ENCODE measurements at places on chromosomes 6 and 20.

GRCh38 chr6:145118224-145118623 is 617.1 kb downstream of the EPM2A start:
- no peak for DNase-seq

- no peak for DNase-seq
These were observed 22.1 kb upstream of the EYA2 start for GRCh38 chr20:46872328-46873211.

GRCh38 chr20:6714279-6714711 is 53.2 kb upstream of the BMP2 start:
- DNase-seq, result no peak

GRCh38 chr6:39830444-39830843 is 38.3 kb downstream of the DAAM2 start:
- no peak for DNase-seq

- no peak for DNase-seq
These were observed 339.6 kb upstream of the NOX3 start for GRCh38 chr6:155795173-155795796.

DNA sequence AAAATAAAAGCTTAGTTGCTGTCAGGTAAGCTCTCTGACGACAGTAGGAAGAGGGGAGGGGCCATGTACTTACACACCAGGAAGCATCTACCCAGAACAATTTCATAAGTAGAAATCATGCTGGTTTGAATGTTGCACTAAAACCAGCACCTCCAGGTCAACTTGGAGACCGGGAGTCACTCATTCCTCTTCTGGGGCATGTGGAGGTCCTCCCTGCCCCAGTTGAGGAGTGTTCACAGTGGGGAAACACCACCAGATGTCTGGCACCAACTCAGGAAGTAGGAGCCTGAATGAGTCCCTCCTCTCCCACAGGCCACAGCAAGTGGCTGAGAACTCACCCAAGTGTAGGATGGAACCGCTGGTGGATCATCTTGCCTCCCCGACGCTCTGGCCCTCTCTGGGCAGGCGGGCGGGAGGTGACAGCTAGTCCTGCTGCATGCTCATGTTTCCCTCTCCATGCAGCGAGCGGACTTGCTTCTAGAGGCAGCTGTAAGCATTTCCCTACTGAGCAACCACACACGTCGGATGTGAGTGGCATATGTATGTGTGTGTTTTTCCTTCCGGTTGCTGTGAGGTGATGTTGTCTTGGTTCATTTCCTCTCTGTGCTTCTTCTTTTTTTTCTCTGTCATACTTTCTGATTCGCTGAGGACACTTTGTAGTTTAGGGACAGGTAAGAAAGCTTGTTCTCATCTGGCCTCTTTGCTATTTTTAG is 149.5 kb upstream of the NEDD9 start:
- peak; percentile 80 for DNase-seq

DNA sequence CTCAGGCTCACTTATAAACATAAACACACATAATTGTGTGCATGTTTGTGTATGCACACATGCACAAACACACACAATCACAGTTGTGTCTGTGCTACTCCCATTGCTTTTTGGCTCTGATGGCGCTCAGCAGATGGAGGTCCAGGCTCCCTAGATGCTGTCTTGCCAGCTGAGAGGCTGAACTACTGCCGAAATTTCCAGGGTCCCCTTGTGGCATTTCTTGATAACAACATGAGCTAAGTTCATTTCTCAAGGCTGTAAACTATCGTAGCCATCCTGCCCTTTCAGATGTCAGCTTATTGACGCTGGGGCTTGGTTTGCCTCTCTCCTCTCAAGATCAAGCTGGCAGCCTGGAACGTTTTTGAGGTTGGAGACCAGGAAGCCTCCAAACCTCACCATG is 313.9 kb upstream of the RNF24 start:
- DNase-seq, result no peak

GRCh38 chr6:80527552-80528052 is 421.1 kb downstream of the BCKDHB start:
- no peak for DNase-seq

DNA sequence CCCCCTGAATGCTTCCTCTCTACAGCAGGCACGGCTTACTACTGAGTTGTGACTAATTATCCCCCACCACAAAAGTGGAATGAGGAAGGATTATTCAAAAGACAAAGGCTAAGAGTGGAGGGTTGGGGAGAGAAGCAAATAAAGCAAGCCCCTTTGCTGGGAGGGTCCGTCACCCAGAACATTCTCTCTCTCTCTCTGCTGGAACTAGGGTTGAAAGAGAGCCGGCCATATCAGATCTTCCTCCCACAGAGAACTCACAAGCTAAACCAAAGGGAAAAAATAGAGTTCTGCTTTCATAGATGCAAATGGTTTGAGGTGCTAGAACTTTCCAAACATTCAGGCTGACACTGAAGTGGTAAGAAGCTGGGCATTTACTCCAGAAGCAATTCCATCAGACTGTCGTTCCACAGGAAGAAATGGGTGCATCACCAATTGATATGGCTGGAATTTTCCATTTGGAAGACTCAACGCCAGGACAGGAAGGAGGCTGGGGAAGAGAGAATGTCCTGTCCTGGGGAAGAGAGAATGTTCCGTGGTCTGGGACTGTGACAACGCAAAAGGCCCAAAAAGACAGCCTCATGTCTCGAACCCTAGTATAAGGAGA is 7.9 kb downstream of the ZMYND8 start:
- no peak for DNase-seq

DNA sequence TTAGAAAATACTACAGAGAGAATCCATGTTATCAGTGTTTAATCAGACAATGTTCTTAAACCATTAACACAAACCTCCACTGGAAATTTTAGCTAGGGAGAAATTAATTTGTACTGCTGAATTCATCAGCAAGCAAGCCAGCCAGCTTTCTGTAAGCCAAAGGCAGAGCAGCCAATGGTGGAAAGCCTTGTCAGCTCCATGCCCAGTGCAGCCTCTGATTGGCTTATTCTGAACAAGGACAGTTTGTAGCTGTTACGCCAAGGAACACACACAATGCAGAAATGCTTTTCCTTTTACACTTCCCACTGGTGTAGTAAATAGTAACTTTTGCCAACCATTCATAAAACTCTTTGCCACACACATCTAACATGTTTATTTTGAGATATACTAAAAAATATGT is 265.0 kb downstream of the TENT5A start:
- no peak for DNase-seq

GRCh38 chr6:14440215-14440910 is 322.8 kb downstream of the CD83 start:
- DNase-seq, result no peak

DNA sequence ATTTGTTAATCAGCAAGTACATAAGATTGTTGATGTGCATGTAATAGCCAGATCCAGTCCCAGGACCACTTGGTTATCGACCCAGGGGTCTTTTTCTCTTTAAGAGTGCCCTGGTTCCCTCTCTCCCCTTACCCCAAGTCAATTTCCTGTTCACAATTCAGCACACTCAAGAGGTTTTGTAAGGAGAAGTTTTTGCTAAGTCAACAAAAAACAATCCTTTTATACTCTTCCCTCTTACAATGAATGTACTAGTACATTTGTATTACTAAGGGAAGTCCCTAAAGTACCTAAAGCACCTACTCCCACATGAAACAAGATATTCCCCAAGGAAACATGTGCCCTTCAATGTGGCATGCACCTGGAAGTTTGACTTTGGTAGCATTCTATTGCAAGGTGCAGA is 1.6 kb upstream of the NT5DC1 start:
- DNase-seq, result no peak

GRCh38 chr6:14630016-14630415 is 512.4 kb downstream of the CD83 start:
- no peak for DNase-seq

DNA sequence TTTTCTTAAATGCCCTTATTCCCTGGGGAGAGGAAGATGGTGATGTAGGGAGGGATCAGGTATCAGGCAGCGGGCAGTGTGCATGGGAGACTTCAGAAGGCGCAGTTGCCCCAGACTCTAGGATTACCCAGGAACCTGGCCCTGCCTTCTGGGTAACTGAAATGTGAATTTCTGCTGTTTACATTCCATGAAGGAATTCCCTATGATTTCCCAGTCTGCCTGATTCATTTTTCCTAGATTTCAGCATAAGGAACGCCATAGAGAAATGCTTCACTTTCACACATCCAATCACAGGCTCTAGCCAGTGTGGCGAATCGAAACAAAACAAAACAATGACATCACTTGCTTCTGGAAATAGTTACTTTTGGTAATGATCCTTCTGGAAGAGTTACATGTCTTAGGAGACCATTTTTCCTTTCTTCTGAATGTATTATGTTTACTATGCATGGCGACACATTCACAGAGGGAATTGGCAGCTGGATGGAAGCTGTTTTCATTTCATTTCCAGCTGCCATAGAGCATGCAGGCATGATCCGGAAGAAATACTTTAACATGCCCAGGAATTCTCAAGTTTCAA is 33.3 kb downstream of the LRP11 start:
- no peak for DNase-seq

DNA sequence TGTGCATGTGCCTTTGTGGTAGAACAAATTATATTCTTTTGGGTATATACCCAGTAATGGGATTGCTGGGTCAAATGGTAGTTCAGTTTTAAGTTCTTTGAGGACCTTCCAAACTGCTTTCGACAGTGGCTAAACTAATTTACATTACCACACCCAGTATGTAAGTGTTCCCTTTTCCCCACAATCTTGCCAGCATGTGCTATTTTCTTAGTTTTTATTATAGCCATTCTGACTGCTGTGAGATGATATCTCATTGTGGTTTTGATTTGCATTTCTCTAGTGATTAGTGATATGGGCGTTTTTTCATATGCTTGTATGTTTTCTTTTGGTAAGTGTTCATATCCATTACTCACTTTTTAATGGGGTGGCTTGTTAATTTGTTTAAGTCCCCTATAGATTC is 251.6 kb upstream of the DEFB112 start:
- no peak for DNase-seq

- no peak for DNase-seq
These were observed 75.8 kb downstream of the EFHC1 start for GRCh38 chr6:52495922-52496321.

- DNase-seq, result no peak
These were observed 20.0 kb upstream of the TXLNB start for GRCh38 chr6:139311831-139312230.

- no peak for DNase-seq
These were observed 9.7 kb upstream of the LPIN3 start for GRCh38 chr20:41330941-41331340.

DNA sequence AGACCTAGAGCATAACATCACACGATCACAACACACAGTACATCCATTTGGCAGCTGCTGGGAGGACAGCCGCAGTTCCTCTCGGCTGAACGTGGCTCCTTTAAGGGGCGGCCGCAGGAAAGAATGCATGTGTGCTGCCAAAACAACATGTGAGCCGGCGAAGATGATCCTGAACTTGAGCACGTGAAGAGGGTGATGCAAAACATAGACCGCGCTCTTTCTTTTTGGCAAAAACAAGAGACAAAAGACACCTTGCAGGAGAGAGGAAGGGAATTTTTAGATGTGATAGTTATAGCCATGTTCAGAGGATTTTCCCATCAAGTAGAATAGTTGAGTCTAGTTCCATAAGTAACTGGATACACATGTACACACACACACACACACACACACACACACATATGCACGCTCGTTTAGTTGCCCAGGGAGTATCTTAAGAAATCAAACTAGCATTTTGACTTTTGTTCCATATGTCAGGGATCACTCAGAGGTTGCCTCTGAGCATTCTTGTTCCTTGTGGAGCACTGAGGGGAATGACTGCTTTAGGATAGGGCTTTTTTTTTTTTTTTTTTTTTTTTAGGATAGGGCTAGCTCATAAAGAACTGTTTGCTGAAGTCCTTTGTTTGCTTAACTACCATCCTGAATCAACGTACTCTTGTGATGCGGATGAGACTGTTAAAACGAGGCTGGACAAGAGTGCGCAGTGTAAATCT is 21.7 kb upstream of the RANBP9 start:
- DNase-seq, result no peak

DNA sequence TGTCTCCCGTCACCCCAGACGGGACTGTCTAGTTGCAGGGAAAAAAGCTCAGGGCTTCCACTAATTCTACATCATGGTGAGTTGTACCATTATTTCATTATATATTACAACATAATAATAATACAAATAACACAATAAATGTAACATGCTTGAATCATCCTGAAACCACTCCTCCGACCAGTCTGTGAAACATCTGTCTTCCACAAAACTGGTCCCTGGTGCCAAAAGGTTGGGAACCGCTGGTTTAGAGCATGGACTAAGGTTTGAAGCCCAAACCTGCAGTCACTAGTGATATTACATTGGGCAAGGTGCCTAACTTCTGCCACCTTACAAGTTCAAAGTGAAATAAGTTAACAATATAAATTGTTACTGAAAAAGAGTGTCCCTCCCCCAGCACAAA is 175.7 kb downstream of the PDE10A start:
- DNase-seq, result no peak

DNA sequence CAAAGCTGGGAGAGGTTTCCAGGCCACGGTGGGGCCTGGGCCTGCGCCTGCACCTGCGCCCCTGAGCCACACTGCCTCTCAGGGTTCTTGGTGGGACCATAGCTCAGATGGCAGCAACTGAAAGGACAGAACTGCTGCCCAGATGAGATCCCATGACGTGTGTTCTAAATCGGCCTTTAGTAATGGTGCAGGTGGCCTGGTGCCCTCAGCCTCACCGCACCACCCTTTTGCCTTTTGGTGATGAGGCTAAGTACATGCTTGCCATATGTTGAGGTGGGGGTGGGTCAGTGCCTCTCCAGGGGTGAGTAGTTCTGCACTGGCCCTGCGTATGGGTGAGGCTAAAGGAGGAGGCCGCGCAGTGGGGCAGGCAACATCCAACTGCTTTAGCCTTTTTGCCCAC is 7.4 kb downstream of the PSMG4 start:
- no peak for DNase-seq

GRCh38 chr6:158962371-158962770 is 37.6 kb downstream of the RSPH3 start:
- DNase-seq, result no peak

- DNase-seq, result no peak
These were observed 1282.3 kb upstream of the GJE1 start for GRCh38 chr6:140850438-140850837.

DNA sequence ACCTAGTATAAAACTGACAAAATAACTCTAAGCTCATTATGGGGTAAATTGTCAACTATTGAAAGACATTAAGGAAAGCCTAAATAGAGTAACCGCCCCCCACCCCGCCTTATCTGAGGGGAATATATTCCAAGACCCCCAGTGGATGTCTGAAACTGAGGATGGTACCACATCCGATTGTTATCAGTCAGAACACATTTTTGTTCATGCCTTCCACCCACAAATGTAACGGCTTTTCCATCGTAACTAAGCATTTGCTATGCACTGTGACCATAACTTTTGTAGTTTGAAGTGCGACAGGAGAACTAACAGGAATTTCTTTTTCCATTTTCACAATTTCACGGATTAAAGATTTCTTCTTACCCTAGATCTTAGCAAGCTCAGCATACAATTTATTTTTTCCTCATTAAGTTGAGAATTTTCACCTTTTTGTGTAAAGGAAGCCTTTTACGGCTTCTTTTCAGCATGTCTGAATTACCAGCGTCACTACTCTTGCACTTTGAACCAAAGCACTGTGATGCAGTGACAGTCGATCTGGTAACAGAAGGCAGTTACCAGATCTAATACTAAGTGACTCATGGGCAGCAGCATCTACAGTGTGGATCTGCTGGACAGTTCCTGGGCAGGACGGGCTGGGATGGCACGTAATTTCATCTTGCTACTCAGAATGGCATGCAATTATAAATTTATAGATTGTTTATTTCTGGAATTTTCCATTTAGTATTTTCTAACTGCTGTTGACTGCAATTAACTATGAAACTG is 11.8 kb downstream of the CFAP61 start:
- no peak for DNase-seq

- peak; percentile 41 for DNase-seq
These were observed 172.9 kb downstream of the ADGRG6 start for GRCh38 chr6:142474531-142475289.

Measured in CD4-positive, alpha-beta T cell treated with Interleukin-15 for 4 hours (primary cell).